ENCODE measurements at places on chromosomes 5 and 9.

- peak; percentile 49 for DNase-seq
These were observed 207.3 kb downstream of the TMEM38B start for GRCh38 chr9:105901514-105902109.

DNA sequence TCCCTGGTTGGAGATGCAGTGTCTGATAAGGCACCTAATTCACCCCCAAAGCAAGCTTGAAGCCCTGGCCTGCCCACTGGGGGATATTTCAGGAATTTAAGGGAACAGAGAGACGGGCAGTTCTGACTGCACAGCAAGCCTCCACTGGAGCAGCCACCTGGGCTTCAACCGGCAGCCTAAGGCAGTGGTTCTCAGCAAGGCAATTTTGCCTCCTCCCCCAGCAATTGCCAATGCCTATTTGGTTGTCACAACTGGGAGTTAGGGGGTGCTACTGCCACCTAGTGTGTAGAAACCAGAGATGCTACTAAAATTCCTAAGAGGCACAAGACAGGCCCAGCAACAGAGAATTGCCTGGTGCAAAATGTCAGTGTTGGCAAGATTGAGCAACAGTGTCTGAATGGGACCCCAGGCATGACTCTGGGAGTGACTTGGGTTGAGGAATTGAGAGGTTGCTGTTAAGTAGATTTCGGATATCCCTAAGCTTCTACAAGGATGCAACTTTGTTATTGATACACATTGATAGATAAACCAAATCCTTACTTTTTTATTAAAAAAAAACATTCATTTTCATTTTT, 58.7 kb upstream of the CTSL start:
- no peak for DNase-seq

GRCh38 chr5:111863801-111864200, 106.8 kb upstream of the NREP start:
- no peak for DNase-seq

GRCh38 chr9:127778280-127779135, at the start of gene SH2D3C:
SH2D3C (minus strand) TSS chr9:127778666; CDS start chr9:127778627, 39 bp downstream.
- no peak for DNase-seq

DNA sequence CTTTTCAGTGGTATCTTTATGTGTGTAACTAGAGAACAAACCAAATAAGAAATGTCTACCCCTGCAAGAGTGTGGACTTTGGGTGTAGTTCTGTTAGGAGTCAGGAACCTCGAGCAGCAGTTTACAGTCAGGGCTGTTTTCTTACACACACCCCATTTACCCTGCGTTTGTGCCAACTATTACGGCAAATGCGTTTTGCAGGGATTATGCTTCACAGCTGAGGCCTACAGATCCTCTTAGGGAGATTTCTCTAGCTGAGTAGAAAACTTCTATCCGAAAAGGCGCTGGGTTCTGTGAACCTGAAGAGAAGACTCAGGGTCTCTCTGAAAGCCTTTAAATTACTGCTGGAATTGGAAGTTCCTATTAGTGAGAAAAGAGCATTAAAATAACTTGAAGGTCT, 51.4 kb downstream of the ACER2 start:
- DNase-seq = no peak
